Cerebellum (tissue), 4 donors: ENCODE measurements at places on chromosomes 5 and 9. TPM values are rescaled to one million over a fixed set of nuclear protein-coding genes. Genes with fewer than 3 reads are reported as not detected.

BRINP1 gene
- 35.4 TPM for total RNA-seq

ORM2 gene
- not detected for total RNA-seq

CDC20B gene
- total RNA-seq = 0.18 TPM

RLN2 gene
- total RNA-seq = 1.4 TPM

PCDHGA4 gene
- total RNA-seq = 17.5 TPM

TRAF2 gene
- 13.2 TPM for total RNA-seq

- DNase-seq = no peak
Observed at GRCh38 chr9:26142201-26142600, 464.0 kb upstream of the TUSC1 start.

DNA sequence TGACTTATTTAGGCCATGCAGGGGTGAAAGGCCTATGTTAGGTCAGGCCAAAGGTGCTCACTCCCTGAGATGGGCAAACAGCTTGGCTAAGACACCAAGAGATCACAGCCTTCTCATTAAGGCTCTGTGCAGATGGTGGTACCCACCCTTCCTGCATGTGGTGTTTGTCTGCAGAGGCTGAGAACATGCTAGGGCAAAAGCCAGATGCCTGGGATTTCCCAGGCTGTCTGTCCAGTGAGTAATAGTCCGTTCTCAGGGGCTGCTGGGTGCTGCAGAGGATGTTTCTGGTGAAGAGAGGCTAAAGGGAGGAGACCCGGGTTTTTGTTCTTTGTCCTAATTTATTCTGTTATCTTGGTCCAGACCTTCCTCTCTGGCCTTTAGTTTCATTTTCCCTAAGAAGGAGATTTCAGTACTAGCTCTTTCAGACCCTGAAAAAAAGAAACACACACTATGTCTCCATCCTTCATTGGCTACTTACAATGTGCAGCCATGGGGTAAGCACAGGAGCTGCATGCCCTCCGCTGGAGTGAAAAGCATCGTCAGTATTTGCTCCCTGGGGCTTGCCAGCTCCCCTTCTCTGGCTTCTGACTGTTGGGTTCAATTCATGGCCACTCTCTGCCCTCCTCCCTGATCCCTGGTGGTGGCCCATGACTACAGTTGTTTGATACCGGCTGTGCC is 23.4 kb upstream of the GLRA1 start:
- DNase-seq = no peak

GRCh38 chr5:1474183-1474839 is 29.1 kb upstream of the SLC6A3 start:
- no peak for DNase-seq

DNA sequence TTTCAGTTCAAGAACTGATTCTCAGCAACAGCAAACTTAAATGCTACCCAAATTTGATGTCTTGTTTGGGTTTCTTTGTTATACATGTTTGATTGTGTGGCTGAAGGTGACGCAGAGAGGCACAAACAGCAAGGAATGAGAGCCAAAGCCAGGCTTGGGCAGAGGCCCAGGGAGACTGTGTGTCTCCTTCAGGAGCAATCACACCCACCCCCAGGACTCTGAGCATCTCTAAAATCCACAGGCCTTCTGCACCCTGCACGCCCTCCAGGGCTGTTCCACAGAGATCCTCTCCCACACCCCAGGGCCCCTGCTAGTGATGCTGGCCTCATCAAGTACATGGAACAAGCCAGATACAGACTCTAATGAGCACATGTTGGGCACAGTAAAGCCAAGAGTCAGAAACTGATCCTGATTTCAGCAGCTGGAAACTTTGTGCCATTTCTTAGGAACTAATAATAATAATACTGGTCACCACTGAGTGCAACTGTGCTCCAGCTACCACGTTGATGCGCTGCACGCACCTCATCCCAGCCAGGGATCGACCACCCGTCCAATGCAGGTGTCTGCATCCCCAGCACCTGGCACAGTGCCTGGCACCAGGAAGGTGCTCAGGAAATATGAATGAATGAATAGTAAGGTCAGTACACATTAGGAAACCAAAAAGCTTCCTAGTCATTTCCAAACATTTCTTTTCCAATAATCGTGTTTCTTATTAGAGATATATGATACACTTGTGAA is 54.6 kb upstream of the TCF7 start:
- peak; percentile 31 for DNase-seq

DNA sequence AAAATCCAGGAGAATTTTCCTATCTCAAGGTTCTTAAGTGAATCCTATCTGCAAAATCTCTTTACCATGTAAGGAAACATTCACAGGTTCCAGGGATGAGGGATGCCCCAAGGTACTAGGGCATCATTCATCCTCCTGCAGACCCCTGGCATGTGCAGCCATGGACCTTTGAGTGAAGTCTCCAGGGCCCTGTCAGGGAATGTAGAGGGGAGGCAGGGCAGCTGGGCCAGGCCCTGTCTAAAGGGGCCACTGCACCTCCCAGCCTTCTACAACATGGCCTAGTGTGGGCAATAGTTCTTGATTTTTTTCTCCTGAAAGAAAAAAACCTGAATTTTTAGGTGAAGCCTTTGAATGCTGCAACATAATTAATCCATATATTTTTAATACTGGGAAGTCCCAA is 63.3 kb downstream of the SEMA4D start:
- DNase-seq = no peak

DNA sequence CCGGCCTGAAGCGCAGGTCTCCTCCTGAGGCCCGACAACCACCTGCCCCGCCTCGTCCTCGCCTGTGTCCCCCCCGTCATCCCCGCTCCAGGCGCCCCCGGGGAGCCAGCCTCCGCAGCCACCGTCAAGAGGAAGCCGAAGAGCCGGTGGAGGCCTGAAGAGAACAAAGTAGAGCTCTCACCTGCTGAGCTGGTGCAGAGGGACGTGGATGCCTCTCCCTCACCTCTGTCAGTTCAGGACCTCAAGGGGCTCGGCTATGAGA is 169.9 kb downstream of the HINT1 start:
- no peak for DNase-seq

- no peak for DNase-seq
Observed at GRCh38 chr9:92917176-92917800, 30.0 kb upstream of the FGD3 start.

- DNase-seq = no peak
Observed at GRCh38 chr9:4062966-4063365, 236.9 kb downstream of the GLIS3 start.

- DNase-seq = no peak
Observed at GRCh38 chr5:109935833-109936490, 246.2 kb downstream of the MAN2A1 start.

GRCh38 chr5:179346401-179346800 is 1.1 kb upstream of the ADAMTS2 start:
- DNase-seq = no peak

DNA sequence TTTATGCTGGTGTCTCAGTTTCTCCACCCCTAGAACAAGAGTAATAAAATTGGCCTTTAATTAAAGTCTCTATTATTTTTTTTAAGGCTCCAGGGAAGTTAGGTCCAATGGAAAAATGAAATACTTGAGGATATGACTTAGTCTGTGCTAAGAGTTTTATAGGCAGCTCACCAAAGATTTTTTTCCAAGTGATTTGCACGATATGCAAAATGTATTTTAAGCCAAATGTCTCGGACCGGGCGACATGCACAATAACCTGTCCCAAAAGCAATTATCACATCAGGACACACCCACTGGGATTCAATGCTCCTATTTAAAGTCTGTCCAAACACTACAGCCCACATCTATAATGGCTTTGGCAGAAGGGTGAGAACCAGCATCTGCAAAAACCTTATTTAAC is 136.1 kb upstream of the ANKH start:
- no peak for DNase-seq

- DNase-seq = no peak
Observed at GRCh38 chr5:132387640-132388117, 18.2 kb downstream of the SLC22A5 start.

DNA sequence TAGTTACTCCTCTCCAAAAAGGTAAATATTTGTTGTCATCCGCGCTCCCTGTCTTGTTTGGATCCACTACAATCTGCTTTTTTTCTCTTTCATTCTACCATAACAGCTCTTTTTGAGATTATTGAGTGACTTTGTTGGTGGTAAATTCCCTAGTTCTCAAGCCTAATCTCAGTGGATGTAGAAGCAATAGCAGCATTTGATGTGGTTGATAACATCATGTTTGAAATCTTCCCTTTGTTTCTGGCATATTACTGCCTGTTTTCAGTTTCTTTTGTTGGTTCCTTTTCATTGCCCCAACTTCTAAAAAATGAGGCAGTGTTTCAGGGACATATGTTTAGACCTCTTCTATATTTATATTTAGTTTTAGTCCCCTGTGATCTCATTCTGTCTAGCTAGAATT is 8.9 kb downstream of the CDC42SE2 start:
- DNase-seq = no peak

GRCh38 chr5:68055686-68056085 is 159.9 kb upstream of the PIK3R1 start:
- DNase-seq = no peak

GRCh38 chr5:45774528-45774927 is 78.3 kb upstream of the HCN1 start:
- DNase-seq = peak; percentile 15

DNA sequence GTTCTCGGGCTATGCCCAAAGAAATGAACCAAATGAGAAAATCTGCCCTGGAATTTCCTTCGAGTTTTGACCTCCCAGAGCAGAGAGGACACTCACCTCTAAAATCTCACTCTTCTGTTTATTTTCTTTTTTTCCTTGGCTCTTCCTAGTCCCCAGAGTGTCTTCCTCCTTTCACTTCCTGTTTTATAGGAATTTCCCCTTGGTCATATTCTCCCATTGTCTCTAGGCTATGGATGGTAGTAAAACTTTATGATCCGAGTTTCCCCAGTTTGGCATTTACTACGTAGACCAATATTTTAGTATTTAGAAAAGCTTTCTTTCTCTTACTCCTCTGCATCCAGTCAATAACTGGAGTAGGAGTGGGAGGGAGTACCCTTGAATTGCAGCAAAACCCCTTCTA is 354.5 kb upstream of the ZNF608 start:
- DNase-seq = no peak

DNA sequence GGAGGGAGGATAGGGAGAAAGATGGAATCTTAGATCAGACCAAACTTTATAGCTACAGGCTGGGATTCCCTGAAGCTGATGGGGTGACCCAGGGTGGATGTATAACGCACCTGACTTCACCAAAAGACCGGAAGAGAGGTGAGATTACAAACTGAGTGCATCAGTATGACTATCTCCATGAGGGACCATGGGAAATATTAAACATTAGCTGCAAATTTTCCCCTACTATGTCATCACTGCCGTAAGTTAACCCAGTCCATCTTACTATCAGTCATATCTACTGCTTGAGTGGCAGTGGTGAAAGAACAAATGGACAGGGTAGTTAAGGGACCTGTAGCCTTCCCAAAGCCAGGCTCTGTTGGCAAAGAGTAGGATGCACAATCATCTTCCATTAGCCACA is 368.3 kb downstream of the EFNA5 start:
- no peak for DNase-seq

DNA sequence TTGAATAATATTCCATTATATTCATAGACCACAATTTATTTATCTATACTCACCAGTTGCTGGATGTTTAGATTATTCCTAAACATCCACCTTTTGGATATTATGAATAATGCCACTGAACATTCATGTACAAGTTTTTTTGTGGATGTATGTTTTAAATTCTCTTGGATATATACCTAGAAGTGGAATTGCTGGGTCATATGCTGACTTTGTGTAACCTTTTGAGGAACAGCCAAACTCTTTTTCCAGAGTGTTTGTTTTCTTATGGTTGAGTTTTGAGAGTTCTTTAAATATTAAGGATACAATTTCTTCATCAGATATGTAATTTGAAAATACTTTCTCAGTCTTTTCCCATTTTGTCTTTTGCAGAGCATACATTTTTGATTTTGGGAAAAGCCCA is 2.7 kb downstream of the VPS13A start:
- no peak for DNase-seq

DNA sequence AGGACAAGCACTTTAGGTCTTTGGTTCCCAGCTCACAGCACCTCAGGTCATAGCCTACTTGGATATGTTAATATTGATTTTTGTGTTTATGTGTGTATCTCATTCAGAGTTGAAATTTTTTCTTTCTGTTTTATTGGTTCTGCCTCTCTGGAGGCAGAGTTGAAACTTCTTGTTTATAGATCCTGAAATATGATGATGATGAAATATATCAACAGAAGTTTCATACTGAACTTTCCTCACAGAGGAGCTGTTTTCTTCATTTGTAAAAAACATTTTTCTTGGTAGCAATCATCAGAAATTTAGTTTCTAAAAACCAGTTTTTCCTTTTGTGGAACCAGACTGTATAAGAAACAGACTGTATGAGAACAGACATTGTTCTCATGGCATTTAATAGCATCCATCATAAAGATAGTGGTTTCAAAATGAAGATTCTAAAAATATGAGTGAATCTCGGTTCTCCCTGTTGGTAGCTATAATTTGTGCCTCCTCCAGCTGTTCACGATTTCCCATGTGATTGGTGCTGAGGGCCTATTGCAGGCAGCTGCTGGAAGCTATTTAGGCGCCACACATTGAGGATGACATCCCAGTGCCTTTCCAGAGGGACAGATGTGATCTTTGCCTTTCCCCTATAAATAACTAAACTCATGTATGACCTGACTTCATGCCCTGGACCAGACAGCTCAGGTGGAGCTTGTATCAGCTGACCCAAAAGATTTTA is 39.5 kb upstream of the CFAP157 start:
- no peak for DNase-seq

- DNase-seq = no peak
Observed at GRCh38 chr9:104849023-104849422, 78.9 kb downstream of the ABCA1 start.
